Neural progenitor cell (in vitro differentiated cells): ENCODE measurements at places on chromosomes 16 and 17. TPM values are rescaled to one million over a fixed set of nuclear protein-coding genes. Genes with fewer than 3 reads are reported as not detected.

DNA sequence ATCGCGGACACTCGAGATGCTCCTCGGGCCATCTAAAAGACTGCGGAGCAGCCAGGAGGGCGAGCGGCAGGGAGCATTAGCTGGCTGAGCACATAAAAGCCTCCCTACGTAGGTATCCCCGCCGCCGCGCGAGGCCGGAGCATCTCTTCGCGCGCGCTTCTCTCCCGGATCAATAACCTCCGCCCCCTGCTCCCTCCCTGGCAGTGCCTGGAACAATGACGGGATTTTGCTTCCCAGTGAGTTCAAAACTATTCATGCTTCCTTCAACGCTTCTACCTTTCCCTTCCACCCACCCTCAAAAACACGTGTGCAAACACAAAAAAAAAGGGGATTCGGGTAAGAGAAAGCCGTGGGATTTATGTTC, 984 bp downstream of the CENPV start:
- DNase-seq: peak; percentile 90
- peaks cover 8% of the 10 kb centered on the region for H3K27me3 ChIP-seq
- H3K27ac ChIP-seq: peak overlapping the region; percentile 46
- H3K36me3 ChIP-seq: peaks cover 7% of the 10 kb centered on the region

DNA sequence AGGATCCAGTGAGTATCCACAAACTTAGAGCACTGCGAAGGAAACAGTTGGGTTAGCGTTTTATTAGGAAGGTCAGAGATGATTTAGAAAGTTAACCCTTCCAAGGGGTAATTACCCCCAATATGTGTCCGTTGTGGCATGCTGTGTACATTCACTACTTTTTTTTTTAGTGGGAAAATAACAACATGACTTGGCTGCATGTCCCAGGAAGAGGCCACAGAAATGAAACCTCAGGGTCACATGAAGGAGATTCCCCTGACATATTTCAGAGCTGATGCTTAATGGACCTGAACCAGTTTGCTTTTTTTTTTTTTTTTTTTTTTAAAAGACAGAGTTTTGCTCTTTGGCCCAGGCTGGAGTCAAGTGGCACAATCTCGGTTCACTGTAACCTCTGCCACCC, 167.5 kb downstream of the PRKCA start:
- DNase-seq: no peak
- H3K27ac ChIP-seq: no peak overlapping the region

DNA sequence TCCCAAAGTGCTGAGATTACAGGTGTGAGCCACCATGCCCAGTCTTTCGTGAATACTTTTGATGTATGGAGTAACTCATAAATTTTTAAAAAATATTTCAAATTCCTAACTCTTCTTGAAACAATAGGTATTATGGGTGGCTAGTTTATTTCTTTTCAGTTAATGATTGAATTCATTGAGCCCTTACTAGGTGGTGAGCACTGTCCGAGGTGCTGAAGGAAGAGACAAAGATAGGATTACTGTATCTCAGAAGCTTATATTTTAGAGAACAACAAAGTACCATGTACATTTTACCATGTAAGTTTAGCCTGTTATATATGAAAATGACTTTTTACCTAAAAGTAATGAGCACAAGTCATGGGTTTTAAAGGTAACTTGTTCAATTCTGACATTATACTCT, 418.3 kb downstream of the NPIPA7 start:
- H3K4me1 ChIP-seq: no peaks in the 10 kb centered on the region
- DNase-seq: peak; percentile 59
- no peaks in the 10 kb centered on the region for H3K27me3 ChIP-seq
- H3K27ac ChIP-seq: no peak overlapping the region
- H3K36me3 ChIP-seq: no peaks in the 10 kb centered on the region

DNA sequence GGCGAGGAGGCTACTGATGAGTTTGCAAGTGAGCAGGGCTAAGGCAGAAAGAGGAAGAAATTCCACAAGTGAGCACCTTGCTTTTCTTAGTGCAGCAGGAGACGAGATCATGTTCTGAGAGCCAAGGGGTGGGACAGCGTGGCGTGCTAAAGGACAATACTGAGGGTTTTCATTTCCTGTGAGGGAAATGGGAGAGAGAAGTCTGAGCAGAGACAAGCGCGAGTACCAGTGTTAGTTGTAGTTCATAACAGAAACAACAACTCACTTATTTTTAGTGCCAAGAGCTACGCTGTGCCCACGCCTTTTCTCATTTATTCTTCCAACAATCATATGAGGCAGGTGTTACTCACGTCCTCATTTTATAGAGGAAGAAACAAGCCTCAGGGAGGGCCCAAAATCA, 2.3 kb downstream of the SPACA3 start:
- H3K4me3 ChIP-seq: no peak overlapping the region
- no peaks in the 10 kb centered on the region for H3K36me3 ChIP-seq
- peaks cover 6% of the 10 kb centered on the region for H3K27me3 ChIP-seq
- H3K27ac ChIP-seq: no peak overlapping the region

DNA sequence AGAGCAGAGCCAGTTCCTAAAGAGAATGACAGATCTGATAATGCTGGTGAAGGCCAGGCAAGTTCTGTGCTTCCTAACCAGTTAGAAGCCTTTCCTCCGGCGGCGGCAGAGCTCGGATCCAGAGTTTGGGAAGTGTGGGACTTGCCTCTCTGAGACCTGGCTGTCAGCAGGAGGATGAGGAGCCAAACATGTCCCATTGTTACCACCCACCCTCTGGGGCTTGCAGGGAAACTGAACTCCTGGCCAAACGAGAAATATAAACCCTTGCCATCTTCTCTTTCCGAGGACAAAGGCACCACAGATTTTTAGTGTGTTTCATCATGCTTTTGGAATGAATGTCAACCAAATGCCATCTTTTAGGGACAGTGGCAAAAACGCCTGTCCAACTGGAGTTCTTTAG, 80.2 kb upstream of the SMURF2 start:
- no peaks in the 10 kb centered on the region for H3K27me3 ChIP-seq
- no peaks in the 10 kb centered on the region for H3K36me3 ChIP-seq
- no peak overlapping the region for H3K4me3 ChIP-seq
- H3K27ac ChIP-seq: no peak overlapping the region

The CCL3 gene
- not detected in 2 replicates for total RNA-seq

- no peak overlapping the region for H3K4me3 ChIP-seq
- peak; percentile 8 for DNase-seq
- no peaks in the 10 kb centered on the region for H3K36me3 ChIP-seq
- no peak overlapping the region for H3K27ac ChIP-seq
These were observed 144.7 kb upstream of the SOX9 start for GRCh38 chr17:71976011-71976649.

GRCh38 chr17:46732754-46733398, 85.6 kb downstream of the WNT3 start:
- no peaks in the 10 kb centered on the region for H3K36me3 ChIP-seq
- peak overlapping the region; percentile 39 for H3K4me3 ChIP-seq
- H3K4me1 ChIP-seq: peaks cover 30% of the 10 kb centered on the region

DNA sequence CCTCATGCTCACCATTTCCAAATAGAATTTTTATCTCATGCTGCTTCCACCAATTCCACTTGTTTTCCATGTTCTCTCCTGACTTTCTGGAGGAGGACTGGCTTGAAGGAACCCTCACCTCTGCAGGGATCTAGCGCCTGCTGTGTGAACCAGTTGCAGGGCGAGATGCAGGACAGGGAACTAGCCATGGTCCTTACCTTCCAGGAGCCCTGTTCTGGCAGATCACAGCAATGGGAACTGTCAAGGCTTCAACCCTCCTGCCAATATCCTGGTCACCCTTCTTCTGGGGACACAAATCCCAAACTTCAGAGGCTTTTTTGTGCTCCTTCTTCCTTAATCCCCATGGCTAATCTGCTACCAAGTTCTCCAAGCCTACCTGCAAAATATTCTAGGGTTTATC, 60.4 kb upstream of the MMP2 start:
- no peak overlapping the region for H3K27ac ChIP-seq
- H3K4me1 ChIP-seq: no peaks in the 10 kb centered on the region
- H3K27me3 ChIP-seq: peaks cover 31% of the 10 kb centered on the region
- DNase-seq: peak; percentile 37

- H3K4me1 ChIP-seq: peaks cover 23% of the 10 kb centered on the region
- no peak for DNase-seq
- no peak overlapping the region for H3K27ac ChIP-seq
- H3K4me3 ChIP-seq: no peak overlapping the region
- H3K36me3 ChIP-seq: no peaks in the 10 kb centered on the region
These were observed 3.3 kb downstream of the ARHGAP23 start for GRCh38 chr17:38431346-38432145.

DNA sequence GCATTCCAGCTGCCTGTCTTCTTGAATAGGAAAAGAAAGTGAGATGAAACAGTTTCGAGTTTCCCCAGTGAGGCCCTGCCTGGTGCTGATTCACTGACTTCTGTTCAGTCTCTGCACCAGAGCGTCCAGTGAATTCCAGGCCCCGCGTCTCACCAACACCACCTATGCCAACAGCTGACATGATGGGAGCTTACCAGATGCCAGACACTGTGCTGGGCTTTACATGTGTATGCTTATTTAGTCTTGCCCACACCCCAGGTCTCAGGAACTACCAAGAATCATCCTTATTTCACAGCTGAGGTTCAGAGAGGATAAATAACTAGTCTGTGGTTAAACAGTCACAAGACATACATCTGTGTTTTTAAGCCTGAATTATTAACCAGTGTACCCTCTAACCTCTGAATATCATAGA, 29.1 kb upstream of the IRX6 start:
- H3K36me3 ChIP-seq: no peaks in the 10 kb centered on the region
- DNase-seq: peak; percentile 22
- H3K4me3 ChIP-seq: no peak overlapping the region
- H3K4me1 ChIP-seq: peaks cover 24% of the 10 kb centered on the region
